ENCODE measurements at places on chromosomes 1 and 21. TPM values are rescaled to one million over a fixed set of nuclear protein-coding genes. Genes with fewer than 3 reads are reported as not detected.

GRCh38 chr1:89888480-89889322 is 67.9 kb downstream of the LRRC8D start:
- no peak for DNase-seq

- DNase-seq, result peak; percentile 60
Observed at GRCh38 chr1:106768077-106768476, 288.4 kb upstream of the PRMT6 start.

- no peak for DNase-seq
Observed at GRCh38 chr1:206873603-206874188, 8.3 kb downstream of the IL20 start.

The RGSL1 gene
- total RNA-seq, result not detected

DNA sequence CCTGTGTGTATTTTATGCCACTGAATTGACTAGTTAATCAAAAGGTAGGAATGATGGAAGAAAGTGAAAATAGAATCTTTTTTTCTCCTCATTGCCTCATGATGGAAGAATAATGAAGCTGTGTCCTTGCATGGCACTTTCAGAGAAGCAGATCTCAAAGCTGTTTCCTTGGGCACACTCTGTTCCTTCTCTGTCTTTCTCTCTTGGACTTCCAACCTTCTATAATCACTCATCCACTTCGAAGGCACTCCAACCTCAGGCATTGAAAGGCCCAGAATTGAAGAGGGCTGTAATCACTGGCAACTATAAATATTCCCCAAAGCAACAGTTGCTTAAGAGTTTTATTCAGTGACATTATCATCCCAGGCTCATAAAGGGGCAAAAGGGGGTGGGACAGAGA is 31.1 kb upstream of the DNASE2B start:
- DNase-seq, result no peak

The TEX38 gene
- total RNA-seq, result not detected

DNA sequence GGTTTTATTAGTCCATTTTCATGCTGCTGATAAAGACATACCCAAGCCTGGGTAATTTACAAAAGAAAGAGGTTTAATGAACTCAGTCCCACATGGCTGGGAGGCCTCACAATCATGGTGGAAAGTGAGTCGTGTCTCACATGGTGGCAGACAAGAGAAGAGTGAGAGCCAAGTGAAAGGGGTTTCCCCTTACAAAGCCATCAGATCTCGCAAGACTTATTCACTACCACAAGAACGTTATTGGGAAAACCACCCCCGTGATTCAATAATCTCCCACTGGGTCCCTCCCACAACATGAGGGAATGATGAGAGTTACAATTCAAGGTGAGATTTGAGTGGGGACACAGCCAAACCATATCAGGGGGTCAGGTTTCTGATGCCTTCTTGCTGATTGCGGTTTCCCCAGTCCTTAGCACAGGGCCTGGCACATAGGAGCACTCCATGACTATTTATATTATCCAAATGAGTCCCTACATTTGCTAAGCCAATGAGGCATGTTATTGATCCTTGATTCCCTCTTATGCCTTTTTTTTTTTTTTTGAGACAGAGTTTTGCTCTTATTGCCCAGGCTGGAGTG is 35.3 kb upstream of the PAXBP1 start:
- DNase-seq, result peak; percentile 36

GRCh38 chr1:179831852-179832699 is 45.5 kb downstream of the TOR1AIP2 start:
- DNase-seq, result no peak

The GPATCH3 gene
- total RNA-seq, result 12.2 TPM

DNA sequence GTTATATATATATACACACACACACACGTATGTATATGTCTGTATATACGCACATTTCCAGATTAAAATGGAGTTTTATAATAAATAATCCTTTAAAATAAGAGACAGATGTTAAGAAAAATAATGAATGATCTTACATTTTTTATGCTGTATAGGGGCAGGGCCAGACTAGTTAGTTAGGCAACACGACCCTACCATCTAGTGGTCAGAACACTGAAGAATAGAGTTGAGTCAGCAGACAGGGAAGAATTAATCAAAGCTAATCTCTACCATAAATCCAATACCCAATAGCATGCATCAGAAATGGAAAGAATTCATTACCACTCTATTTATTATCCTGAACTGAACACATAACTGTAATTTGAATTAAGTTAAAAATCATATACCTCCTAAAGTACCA is 156.7 kb downstream of the BRINP3 start:
- DNase-seq, result peak; percentile 20

The OR2L8 gene
- not detected for total RNA-seq

- no peak for DNase-seq
Observed at GRCh38 chr21:45655124-45655523, 11.6 kb downstream of the PCBP3 start.

The FMO5 gene
- total RNA-seq, result not detected

- DNase-seq, result peak; percentile 98
Observed at GRCh38 chr1:2208309-2209239, 14.0 kb upstream of the FAAP20 start.

- no peak for DNase-seq
Observed at GRCh38 chr1:65469126-65469888, 48.8 kb downstream of the LEPR start.

DNA sequence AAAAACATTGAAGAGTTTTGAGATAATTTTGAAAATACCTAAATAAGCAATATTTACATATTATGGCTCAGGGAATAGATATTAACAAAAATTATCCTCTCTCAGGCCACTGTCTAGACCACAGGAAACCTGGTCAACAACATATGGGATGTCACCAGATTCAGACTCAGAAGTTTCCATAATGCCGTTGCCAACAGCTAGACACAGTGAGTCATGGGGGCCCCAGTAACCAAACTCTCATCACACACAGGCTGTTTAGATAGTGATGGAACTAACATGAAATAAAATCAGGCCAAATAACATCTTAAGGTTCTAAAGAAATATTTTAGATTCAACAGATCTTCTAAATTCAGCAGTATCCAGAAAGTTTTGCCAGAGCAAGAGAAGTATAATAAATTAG is 681.7 kb upstream of the ADAMTS5 start:
- DNase-seq, result peak; percentile 52

DNA sequence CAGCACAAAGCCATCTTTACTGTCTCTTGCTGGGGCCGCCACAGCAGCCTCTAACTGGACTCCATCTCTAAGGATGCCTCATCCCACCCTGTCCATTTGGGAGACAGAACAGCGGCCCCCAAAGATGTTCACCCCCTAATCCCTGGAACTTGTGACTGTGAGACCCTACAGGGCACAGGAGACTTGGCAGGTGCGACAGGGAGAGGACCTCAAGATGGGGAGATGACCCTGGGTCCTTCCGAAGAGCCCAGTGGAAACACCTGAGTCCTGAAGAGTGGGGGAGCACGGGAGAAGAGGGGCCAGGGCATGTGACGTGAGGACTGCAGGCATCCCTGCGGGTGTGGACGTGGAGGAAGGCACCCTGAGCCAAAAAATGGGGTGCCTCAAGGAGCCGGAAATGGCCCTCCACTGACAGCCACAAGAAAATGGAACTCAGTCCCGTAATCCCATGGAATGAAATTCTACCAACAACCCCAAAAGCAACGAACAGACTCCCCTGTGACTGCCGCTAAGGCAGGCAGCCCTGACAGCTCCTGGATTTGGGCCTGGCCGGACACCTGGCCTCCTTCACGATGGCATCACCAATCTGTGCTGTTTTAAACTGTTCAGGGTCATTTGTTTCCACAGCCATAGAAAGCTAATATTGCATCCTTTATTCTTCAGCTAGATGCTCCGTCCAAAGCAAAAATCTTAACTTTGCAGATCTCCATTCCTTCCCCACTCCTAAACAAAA is 34.0 kb downstream of the C2CD2 start:
- DNase-seq, result no peak

GRCh38 chr1:59543211-59543668 is 246.3 kb downstream of the FGGY start:
- DNase-seq, result no peak

GRCh38 chr1:43438576-43438952 is 15.2 kb downstream of the HYI start:
- no peak for DNase-seq

The S100A8 gene
- not detected for total RNA-seq

The HCRTR1 gene
- not detected for total RNA-seq

DNA sequence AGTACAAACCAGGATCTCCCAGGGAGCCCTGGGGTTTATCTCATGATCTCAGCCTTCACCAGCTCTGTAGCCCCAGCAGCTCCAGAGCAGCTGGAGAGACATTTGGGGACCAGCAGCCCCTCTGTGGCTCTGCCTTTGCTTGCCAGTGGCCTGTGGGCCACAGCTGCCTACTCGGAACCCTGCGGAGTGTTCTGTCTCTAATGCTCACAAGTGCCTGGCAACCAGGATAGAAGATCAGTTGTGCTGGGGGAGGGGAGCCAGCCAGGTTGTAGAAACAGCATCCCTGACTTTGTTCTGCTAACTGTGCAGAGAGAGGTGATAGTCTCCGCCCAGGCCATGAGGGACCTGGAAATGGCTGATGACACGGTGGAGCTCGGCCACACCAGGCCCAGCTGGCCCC is 50.9 kb upstream of the KCNJ15 start:
- DNase-seq, result no peak

DNA sequence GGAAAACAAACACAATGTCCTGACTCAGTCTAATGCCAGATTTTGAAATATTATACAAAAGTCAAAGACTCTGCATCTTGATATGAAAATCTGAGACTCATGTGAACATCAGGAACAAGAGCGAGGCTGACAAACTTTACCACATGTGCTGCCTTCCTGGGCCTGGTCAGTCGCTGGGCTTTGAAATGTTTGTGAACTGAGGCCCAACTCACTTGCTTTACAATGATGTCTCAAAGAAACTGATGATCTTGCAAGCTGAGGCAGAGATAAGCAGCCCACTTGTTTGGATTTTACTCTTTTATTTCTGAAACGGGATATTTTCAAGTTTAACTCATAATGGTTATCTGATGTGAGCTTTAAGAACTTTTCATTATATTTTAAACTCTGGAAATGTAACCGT is 2.1 kb downstream of the BCAR3 start:
- no peak for DNase-seq

GRCh38 chr1:6310116-6310848 is 49.4 kb upstream of the GPR153 start:
- no peak for DNase-seq

GRCh38 chr1:153100245-153100644 is 5.9 kb upstream of the SPRR2E start:
- peak; percentile 50 for DNase-seq

- DNase-seq, result no peak
Observed at GRCh38 chr1:155125511-155125945, 2.1 kb upstream of the EFNA1 start.

DNA sequence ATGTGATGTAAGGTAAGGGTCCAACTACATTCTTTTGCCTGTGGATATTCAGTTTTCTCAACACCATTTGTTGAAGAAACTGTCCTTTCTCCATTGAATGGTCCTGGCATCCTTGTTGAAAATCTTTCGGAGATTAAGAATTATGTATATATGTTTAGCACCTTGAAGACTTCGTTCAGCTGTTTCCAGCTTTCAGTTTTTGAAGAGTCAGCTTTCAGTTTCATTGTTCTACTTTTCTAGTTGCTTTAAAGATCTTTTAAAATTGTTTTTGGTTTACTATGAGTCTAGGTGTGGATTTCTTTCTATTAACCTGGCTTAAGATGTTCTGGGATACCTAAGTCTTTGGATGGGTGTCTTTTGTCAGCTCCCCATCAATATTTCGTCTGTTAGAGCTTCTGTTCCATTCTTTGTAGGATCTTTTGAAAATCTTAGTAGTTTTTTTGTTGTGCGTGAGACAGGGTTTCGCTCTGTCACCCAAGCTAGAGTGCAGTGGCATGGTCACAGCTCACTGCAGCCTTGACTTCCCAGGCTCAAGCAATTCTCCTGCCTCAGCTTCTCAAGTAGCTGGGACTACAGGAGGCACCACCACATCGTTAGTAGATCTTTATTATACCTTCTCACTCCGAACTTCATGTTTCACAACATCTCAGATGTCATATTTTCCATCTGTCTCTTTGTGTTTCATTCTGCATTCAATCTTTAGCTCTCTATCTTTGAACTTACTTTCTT is 353.5 kb upstream of the B3GALT2 start:
- DNase-seq, result no peak

- no peak for DNase-seq
Observed at GRCh38 chr1:35572296-35572695, 818 bp upstream of the TFAP2E start.

The TMOD4 gene
- total RNA-seq, result not detected

GRCh38 chr1:54728027-54728426 is 12.4 kb downstream of the TTC4 start:
- DNase-seq, result no peak

DNA sequence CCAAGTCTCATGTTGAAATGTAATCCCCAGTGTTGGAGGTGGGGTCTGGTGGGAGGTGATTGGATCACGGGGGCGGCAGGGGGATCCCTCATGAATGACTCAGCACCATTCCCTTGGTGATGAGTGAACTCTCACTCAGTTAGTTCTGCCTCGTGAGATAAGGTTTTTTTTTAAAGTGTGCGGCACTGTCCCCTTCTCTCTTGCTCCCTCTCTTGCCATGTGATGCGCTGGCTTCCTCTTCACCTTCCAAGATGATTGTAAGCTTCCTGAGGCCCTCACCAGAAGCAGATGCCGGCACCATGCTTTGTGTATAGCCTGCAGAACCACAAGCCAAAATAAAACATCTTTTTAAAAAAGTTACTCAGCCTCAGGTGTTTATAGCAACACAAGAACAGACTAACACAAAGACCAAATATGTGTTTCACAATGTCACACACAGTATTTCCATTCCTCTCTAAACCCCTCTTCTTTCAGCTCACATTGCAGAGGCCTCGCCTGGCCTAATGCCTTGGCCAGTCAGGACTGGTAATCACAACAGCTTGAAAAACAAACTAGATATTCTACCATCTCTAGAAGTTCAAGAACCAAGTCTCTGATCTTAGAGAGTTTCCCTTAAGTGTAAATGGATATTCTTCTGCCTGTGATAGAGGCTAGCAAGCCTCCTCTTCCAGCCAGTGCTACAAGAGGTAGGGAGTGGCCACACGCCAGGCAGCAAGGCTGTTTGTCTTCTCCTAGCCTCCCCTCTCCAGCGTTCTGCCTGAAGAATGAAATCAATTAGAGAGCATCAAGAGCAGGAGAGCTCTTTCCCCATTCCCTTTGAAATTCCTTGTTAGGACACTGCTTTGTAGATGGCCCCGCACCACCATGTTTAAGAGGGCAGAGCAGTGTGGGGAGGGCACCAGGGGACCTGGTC is 19.6 kb upstream of the RAP1A start:
- DNase-seq, result no peak
